Colonic mucosa (tissue), 4 donors: ENCODE measurements at places on chromosomes 7 and 10.

DNA sequence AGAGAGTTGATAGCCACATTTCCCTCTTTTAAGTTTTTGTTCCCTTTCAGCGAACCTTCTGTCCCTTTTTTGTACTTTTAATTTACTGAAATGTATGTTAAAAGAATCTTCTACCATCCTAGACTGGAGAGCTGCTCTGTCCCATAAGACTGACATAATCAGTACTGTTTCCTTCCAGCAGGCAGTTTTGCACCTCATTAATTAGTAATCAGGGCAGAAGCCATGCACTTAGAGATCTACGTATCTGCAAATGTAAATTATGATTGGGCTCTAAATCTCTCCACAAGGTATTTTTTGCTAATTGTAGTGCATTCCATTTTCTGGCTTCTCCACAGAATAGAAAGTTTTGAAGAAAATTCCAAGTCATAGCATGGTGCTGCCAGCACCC lies 232.1 kb downstream of the CELF2 start:
- no peaks in the 10 kb centered on the region for H3K36me3 ChIP-seq
- H3K4me1 ChIP-seq: no peaks in the 10 kb centered on the region
- H3K4me3 ChIP-seq: no peak overlapping the region
- no peak for DNase-seq
- H3K27ac ChIP-seq: no peak overlapping the region

DNA sequence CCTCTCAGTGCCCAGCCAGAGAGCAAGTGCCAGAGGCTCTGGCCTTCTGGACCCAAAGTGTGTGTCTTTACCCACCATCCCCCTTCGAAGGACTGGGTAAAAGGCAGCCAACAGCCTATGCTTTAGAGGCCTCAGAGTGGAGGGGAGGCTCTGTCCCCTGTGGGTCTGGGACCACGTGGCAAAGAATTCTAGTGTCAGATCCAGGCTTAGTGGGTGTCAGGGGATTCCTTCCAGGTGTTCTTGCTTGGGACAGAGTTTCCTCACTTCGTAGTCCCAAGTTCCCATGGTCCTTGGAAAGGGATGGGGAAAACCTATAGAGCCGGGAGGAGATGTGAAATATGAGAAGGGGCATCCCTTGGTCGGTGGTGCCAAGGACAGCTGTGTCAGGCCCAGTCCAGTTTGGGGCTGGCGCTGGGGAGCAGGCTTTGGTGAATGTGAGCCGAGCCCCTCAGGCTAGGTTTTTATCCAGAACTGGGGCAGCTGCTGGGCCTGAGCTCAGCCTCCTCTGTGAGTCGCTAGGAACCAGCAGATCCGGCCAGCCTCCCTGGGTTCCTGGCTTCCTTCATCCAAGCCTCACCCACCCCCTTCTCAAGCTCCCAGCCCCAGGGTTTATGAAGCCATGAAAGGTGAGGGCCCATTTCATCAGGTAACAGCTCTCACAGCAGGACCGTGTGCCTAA lies 71.2 kb downstream of the C10orf105 start:
- no peak for DNase-seq
- H3K36me3 ChIP-seq: no peaks in the 10 kb centered on the region
- no peaks in the 10 kb centered on the region for H3K27me3 ChIP-seq
- H3K27ac ChIP-seq: no peak overlapping the region

- no peak overlapping the region for H3K27ac ChIP-seq
Measured at GRCh38 chr7:111560773-111561653, 1.3 kb downstream of the IMMP2L start.

GRCh38 chr7:106679153-106679931 lies 18.4 kb upstream of the CCDC71L start:
- no peak overlapping the region for H3K4me3 ChIP-seq
- no peaks in the 10 kb centered on the region for H3K27me3 ChIP-seq
- no peaks in the 10 kb centered on the region for H3K4me1 ChIP-seq
- H3K36me3 ChIP-seq: no peaks in the 10 kb centered on the region
- no peak for DNase-seq

- peak within 1 kb of the TSS; percentile 14 for H3K4me3 ChIP-seq
- DNase-seq: peak; percentile 38
- H3K27ac ChIP-seq: peak within 1 kb of the TSS; percentile 48
- H3K27me3 ChIP-seq: no peaks in the 10 kb centered on the region
- H3K4me1 ChIP-seq: no peaks in the 10 kb centered on the region
Measured at GRCh38 chr7:150685219-150686029, at the start of gene GIMAP2. TSS of gene GIMAP2 (plus strand) at chr7:150685706. CDS start at chr7:150687060, 1,354 bp downstream.

DNA sequence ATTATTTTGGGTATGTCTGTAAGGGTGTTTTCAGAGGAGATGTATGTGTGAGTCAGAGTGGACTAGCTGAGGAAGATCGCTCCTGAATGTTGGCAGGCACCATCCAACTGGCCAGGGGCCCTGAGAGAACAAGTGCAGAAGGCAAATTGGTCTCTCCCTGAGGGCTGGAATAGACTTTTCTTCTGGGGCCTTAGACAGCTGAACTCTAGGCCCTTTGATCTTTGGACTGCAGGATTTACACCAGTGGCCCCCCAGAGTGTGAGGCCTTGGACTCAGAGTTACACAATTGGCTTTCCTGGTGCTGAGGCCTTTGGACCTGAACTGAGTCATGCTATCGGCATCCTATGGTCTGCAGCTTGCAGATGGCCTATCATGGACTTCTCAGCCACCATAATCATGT lies 217.2 kb downstream of the REEP3 start:
- H3K36me3 ChIP-seq: no peaks in the 10 kb centered on the region
- H3K4me3 ChIP-seq: no peak overlapping the region

DNA sequence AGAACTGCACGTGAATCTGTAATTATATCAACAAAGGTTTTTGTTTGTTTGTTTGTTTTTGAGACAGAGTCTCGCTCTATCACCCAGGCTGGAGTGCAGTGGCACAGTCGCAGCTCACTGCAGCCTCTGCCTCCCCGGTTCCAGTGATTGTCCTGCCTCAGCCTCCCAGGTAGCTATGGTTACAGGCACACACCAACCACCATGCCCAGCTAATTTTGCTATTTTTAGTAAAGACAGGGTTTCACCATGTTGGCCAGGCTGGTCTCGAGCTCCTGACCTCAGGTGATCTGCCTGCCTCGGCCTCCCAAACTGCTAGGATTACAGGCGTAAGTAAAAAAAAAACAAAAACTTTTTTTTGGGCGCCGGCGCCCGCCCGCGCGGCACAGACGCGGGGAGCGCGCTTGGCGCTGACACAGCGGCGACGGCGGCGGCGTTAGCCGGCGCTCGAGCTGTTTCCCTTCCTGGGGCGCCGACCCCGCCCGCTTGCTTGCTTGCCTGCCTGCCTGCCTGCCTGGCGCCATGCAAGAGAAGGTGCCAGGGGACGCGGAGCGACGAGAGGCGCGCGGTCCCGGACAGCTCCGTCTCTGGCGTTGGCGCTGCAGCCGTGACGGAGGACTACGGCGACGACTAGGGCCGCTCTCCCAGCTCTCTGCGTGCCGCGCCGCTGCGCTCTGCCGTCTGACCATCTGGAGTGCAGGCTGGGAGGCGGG lies 171.4 kb upstream of the NUPR2 start:
- H3K36me3 ChIP-seq: no peaks in the 10 kb centered on the region
- H3K27ac ChIP-seq: no peak overlapping the region
- no peaks in the 10 kb centered on the region for H3K27me3 ChIP-seq
- DNase-seq: no peak

DNA sequence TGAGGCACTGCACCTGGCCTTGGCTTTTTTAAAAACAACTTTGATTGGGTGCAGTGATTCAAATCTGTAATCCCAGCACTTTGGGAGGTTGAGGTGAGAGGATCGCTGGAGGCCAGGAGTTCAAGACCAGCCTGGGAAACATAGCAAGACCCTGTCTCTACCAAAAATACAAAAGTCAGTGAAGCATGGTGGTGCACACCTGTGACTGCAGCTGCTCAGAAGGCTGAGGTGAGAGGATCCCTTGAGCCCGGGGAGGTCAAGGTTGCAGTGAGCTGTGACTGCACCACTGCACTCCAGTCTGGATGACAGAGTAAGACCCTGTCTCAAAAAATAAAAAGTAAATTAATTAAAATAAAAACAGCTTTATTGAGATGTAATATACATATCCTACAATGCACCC lies 84.9 kb downstream of the NPTX2 start:
- H3K4me3 ChIP-seq: no peak overlapping the region
- no peak overlapping the region for H3K27ac ChIP-seq
- H3K4me1 ChIP-seq: no peaks in the 10 kb centered on the region
- no peaks in the 10 kb centered on the region for H3K36me3 ChIP-seq
- H3K27me3 ChIP-seq: no peaks in the 10 kb centered on the region

- DNase-seq: no peak
- no peaks in the 10 kb centered on the region for H3K27me3 ChIP-seq
- no peaks in the 10 kb centered on the region for H3K36me3 ChIP-seq
- H3K4me3 ChIP-seq: no peak overlapping the region
- no peak overlapping the region for H3K27ac ChIP-seq
- H3K4me1 ChIP-seq: no peaks in the 10 kb centered on the region
Measured at GRCh38 chr7:41306486-41306885, 396.4 kb downstream of the INHBA start.

- no peak overlapping the region for H3K4me3 ChIP-seq
- no peak for DNase-seq
- H3K27me3 ChIP-seq: no peaks in the 10 kb centered on the region
Measured at GRCh38 chr10:127992376-127992775, 85.5 kb downstream of the PTPRE start.

DNA sequence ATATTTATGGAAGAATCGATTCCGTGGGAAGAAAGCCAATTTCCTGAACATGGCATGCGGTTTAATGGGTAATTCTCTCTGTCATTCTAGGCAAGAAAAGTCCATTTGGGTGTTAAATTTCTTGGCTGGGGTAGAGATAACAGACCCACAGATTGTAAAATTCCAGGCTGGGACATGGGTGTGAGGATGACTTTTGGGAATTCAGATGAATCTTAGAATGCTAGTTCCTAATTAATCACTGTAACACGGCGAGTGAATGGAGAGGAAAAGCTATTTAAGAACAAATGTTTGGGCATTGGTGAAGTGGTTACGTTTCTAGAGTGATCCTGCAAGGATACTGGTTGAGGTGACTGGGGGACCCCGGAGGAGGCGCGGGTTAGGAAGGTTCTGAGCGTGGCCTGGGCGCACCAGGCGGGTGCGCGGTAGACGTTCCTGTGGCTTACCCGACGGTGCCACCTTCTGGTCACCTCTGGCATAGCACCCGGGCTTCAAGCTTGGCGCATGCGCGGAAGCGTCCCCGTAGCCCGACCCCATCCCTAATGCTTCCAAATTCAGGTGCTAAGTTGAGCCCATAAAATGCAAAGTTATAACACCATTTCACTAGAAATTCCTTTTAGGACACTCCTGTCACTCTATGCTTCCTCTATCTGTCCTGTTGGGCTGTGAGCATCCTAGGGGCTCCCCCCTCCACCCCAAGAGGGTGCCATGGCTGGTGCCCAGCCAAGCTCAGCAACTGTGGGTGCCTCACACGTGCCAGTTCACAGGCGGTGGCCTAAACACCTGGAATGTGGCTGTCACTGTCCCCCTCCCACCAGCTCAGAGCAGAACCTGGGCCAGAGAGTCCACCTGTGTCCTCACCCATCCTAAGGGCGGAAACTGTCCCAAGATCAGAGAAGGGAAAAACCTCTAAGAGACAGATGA lies 104.4 kb downstream of the PTPRE start:
- no peaks in the 10 kb centered on the region for H3K36me3 ChIP-seq
- H3K4me1 ChIP-seq: no peaks in the 10 kb centered on the region
- no peak overlapping the region for H3K4me3 ChIP-seq
- H3K27me3 ChIP-seq: no peaks in the 10 kb centered on the region

GRCh38 chr7:135710417-135711138 lies 17.4 kb downstream of the SLC13A4 start:
- H3K4me3 ChIP-seq: no peak overlapping the region
- H3K4me1 ChIP-seq: no peaks in the 10 kb centered on the region
- no peak overlapping the region for H3K27ac ChIP-seq
- DNase-seq: no peak
- H3K36me3 ChIP-seq: no peaks in the 10 kb centered on the region

- H3K36me3 ChIP-seq: no peaks in the 10 kb centered on the region
- no peak overlapping the region for H3K4me3 ChIP-seq
- no peak for DNase-seq
- no peaks in the 10 kb centered on the region for H3K27me3 ChIP-seq
- H3K27ac ChIP-seq: no peak overlapping the region
Measured at GRCh38 chr10:131641898-131642297, 258.9 kb upstream of the PPP2R2D start.

DNA sequence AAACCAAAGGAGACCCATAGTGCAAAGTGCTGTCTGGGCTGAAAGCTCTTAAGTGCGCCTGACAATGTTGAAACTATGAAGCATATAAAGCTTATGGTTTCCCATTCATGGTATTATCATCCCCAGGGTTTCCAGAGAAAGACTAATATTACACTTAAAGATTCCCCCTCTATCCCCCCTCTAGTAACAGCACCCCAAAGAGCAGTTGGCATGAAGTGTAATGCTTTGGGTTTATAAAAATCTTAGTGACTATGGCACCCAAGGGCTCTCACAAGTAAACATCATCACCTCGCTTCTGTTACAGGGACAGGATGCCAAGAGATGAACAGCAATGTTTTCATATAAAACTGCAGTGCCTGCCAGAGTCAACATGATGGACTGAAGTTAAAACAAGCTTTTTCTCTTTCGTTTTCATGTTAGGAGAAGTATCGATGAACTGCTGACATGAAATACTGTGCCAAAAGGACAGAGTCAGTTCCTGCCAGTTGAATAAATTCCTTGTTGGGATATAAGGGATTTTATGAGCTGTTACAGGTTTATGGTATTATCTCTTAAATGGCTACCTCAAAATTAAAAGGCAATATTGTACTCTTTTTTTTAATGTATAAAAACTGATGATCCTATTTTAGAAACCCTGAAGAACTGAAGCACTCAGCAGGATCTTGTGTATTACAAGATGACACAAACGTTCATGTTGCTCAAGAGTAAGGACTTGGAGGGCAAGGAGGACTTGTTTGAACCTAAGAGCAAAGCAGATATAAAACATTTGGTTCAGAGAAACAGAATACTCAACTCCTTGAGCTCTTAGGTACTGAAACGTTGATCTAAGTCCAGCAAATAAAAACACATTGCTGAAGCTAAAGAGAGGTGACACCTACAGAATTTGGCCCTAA lies 203.7 kb upstream of the IMMP2L start:
- no peaks in the 10 kb centered on the region for H3K27me3 ChIP-seq
- DNase-seq: no peak
- H3K4me1 ChIP-seq: no peaks in the 10 kb centered on the region
- no peak overlapping the region for H3K4me3 ChIP-seq

DNA sequence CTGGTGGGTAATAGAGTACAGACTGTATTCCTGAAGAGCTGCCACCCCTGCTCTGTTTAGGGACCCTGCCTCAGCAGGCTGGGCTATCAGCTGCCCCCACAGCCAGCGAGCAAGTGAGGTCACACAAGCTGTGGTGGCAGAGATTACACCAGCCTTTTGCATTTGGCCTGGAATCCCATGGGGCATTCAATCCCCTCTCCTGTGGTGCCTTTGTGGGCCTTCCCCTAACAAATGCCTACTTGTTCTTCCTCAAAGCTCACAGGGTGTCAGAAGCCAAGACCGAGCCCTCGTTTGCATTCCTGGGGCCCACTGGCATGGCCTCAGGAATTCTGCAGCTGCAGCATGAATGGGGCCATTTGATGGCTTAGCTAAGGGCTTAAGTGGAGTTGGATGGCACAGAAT lies 212.7 kb upstream of the PHYHIPL start:
- H3K4me1 ChIP-seq: no peaks in the 10 kb centered on the region
- no peak overlapping the region for H3K4me3 ChIP-seq
- no peaks in the 10 kb centered on the region for H3K27me3 ChIP-seq
- H3K27ac ChIP-seq: no peak overlapping the region
- no peaks in the 10 kb centered on the region for H3K36me3 ChIP-seq

GRCh38 chr7:158472596-158472995 lies 115.0 kb downstream of the PTPRN2 start:
- no peaks in the 10 kb centered on the region for H3K36me3 ChIP-seq
- H3K27ac ChIP-seq: no peak overlapping the region
- no peaks in the 10 kb centered on the region for H3K27me3 ChIP-seq
- H3K4me1 ChIP-seq: no peaks in the 10 kb centered on the region

GRCh38 chr7:141999058-141999623 lies 3.5 kb downstream of the MGAM start:
- peak; percentile 27 for DNase-seq
- no peak overlapping the region for H3K27ac ChIP-seq
- no peaks in the 10 kb centered on the region for H3K27me3 ChIP-seq
- no peak overlapping the region for H3K4me3 ChIP-seq
- no peaks in the 10 kb centered on the region for H3K4me1 ChIP-seq
